Thoracic aorta (tissue), 2 donors: ENCODE measurements at places on chromosomes 6 and 20.

GRCh38 chr6:45382391-45382790 lies 4.7 kb upstream of the SUPT3H start:
- no peak for DNase-seq

DNA sequence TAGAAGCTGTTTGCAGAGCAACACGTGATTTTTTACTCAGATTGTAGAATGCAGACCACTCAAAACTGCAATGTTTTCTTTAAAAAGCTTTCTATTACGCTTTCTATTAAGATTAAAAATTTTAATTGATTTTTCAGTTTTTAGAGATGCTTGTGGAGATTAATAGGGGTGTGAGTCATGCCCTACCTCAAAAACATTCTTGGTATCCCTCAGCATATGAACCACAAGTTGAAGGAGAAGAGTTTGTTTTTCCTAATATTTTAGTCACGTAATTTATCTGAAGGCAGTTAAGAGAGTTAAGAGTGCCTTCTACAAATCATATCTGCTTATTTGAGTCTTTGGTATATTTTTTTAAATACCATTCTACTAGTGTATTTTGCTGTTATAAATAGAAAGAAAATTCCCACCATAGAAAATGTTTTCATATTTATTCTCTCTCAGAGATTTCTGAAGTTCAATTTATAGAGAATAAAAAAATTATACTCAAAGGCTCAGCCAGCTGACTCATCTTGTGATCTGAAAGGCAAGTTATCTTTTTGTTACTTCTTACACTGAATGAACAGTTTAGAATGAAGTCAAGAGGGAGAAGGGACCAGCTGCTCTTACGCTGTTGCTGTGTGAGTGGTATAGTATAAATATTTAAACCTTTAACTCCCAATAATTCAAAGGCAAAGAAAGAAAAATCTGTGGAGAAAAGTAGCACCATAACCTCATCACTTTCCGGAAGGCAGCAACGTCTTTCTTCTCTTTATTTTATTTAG lies 7.6 kb downstream of the RIPOR2 start:
- DNase-seq, result no peak

- DNase-seq, result no peak
Observed at GRCh38 chr20:198225-198624, 8.7 kb upstream of the DEFB128 start.

DNA sequence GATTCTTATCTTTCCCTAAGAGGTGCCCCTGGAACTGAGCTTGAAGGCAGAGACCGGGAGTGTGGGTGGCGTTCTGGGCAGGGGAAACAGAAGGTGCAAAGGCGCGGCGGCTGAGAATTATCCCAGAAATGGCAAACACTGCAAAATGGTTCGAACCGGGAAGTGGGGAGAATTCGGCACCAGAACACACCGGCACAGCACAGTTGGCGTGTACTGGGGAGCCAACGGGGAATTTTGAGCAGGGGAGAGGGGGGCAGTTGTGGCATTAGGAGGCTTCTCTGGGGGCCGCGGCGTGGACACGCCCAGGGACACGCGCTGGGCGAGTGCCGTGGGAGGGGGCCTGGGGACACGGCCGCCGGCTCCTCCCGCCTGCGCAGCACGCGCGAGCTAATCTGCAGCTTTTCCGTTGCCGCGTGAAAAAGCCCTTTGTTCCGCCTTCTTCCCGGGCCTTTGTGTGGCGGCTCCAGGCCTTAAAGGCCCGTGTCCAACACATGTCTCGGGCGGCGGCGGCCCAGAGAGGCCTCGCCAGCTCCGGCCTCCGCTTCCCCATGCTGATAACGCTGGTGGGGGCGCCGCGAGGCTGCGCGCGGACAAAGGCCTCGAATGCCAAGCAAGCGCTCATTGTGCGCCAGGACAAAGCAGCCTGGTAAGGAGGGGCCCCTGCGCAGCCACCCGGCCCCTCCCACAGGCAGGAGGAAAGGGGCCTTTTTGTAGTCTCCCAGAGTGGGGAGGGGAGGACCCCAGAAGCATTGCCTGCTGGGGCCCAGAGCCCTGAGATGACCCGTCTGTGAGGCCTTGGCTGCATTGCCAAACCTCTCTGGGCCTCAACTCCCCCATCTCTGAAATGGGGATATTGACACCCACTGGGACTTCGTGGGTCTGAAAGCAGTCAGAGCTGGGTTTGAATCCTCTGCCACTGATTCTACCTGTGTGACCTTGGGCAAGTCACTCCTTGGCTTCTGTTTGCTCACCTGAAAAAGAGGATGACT lies 82.8 kb downstream of the CD40 start:
- DNase-seq, result no peak

- DNase-seq, result no peak
Observed at GRCh38 chr20:58433759-58434158, 44.7 kb downstream of the VAPB start.

DNA sequence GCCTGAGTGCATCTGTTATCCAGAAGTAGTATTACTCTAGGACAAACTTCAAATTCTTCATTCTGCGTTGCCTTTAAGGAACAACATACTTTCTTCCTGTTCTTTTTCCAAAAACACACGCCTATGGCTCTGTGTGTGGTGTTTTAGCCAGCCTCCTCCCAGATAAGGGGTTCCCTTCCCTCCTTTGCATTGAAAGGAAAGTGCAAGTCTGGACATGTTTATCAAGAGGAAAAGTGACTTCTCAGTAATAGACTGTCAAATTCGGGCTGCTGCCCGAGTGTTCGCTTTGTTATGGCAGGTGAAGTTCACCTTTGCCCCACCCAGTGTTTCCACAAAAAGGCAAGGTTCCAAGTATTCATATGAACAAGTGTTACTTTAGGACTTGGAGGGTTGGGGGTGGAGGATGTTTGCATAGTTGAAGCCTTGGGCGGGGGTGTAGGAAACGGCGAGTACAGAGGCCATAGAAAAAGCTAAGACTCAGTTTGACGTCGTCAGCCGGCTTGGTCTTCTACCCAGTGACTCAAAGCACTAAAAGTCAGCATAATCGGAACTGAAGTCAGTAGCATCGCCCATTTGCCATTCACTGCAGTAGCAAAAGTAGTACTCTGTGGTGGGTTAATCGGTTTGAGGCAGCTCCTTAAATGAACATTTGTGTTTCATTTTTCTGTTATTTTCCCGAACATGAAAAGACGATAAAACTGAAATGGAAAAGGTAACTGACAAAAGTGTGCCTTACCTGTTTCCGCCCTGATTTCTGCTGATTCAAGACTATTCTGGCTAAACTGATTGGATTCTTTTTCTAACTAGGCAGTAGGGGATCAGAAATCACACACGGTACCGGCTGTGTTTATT lies 12.5 kb downstream of the PRDM1 start:
- DNase-seq, result no peak
